ENCODE measurements at places on chromosomes 2 and 18. TPM values are rescaled to one million over a fixed set of nuclear protein-coding genes. Genes with fewer than 3 reads are reported as not detected.

DNA sequence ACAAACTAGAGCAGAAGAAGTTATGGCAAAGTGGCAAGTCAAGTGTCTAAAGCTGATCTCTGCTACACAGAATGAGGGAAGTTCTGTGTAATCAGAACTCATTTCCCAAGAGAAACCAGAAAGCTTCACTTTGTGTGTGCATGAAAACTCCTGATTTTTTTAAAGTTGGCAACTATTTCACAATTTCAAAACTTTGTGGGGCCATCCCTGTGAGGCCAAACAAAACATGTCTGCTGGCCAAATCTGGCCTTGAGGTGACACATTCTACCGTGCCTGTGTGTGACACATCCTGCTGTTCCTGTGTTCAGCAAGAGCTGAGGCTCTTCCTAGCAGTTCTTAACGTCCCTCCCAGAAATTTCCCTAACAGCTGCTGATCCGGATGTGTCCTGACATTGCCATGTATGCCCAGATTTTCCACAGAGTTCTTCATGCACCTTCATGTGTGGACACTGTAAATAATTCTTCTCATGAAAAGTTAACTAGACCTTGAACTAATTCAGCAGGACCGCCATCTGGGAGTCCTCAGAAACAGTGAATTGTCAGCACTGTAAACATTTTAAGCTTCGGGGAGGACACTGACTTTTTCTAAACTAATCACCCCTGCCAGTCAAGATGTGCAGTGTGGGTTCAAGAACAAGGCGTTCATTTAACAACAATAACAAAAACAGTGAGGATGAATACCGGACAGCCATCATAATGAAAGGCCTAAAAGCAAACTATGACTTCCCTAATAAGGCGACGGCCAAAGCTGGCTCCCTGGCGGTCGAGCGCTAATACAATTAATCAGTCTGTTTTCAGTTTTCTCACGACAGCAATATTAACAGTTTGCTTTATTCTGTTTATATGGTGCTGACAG is 99.0 kb downstream of the PLEKHM3 start:
- peak; percentile 43 for DNase-seq

DNA sequence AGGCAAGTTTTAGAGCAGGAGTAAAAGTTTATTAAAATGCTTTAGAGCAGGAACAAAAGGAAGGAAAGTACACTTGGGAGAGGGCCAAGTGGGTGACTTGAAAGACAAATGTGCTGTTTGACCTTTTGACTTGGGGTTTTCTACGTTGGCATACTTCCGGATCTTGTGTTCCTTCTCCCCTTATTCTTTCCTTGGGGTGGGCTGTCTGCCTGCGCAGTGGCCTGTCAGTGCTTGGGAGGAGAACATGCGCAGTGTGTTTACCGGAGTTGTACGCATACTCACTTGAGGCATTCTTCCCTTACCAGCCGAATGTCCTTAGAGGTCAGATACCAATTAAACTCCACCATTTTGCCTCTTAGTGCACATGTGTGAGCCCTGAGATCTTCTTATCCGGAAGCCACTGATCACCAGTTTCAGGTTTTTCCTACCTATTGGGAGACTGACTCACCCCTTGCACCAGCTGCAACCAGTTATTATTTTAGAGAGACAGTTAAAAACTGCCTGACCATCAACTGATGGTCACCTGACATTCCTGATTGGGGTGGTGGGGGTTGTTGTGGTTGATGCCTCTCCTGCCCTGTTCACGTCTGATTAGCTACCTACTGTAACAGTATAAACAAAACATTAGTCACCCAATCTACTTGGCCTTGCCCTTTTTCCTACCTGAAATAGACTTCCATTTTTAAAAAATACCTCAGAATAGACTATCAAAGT is 67.5 kb downstream of the NYAP2 start:
- DNase-seq, result no peak

The GALNT13 gene
- polyA plus RNA-seq, result 8.9 TPM

DNA sequence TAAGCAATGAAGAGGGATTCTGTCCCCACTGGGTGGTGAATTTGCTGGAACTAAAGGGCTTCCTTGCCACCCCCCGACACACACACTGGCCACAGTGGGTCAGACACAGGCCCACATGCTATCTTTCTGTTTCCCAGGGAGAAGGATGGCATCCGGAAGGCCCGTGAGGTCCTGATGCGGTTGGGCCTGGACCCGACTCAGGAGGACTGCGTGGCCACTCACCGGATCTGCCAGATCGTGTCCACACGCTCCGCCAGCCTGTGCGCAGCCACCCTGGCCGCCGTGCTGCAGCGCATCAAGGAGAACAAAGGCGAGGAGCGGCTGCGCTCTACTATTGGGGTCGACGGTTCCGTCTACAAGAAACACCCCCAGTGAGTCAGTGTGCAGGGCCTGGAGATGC is 44.6 kb downstream of the HK2 start:
- DNase-seq, result no peak

DNA sequence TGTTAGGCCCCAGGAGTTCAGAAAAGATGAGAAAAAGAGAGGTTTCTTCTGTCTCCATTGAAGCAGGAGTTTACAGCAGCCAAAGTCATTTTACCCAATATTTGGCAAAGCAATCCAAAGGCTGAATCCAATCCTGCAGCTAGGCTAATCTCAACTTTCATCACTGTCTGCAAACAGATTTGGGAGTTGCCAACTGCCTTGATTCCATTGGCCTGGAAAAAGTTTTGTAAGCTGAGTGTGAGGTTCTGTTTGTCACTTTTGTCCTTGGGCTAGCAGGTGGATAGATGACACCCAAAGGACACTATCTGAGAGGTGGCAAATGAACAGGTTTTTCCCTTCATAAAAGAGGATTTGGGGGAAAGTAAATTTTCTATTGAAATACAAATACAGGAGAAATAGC is 56.6 kb upstream of the SETBP1 start:
- no peak for DNase-seq

The LANCL1 gene
- polyA plus RNA-seq, result 79.0 TPM

The LYPD1 gene
- 1.2 TPM for polyA plus RNA-seq

- no peak for DNase-seq
Observed at GRCh38 chr2:12432985-12433625, 283.6 kb upstream of the TRIB2 start.

DNA sequence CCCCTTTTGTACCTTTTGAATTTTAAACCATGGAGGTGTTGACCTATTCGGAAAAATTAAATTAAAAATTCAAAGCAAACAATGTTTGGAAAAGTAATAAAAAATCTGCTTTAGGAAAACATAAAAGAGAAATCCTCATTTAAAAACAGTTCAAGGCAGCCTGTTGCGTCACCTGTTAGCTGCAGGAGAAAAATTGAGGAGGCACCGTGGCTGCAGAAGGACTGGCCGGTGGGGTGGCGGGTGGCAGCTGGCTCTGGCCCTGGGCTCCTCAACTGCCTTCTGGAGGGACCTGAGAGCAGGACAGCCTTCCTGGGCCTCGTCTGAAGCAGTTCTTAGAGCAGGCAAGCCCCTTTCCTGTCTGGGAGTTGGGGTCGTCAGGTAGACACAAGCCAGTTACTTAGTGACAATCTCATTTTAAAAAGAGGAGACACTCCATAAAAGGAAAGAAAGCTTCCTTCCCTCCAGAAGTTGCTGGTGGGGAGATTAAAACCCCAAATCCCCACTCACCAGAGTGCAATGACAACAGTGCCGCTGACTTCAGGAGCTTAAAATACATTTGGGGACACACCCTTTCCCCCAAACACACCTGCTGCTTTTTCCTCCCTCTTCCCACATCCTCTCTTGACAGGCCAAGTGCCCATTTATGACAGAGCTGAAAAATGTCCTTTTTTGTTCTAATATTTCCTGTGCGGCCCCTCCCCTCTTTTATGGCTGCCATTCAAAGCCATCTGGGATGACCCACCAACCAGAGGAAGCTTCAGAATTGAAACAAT is 9.7 kb downstream of the ZBTB7C start:
- no peak for DNase-seq

The INPP1 gene
- polyA plus RNA-seq, result 25.3 TPM

The COL4A4 gene
- polyA plus RNA-seq, result 6.5 TPM

- no peak for DNase-seq
Observed at GRCh38 chr18:59029663-59030429, 109.8 kb upstream of the SEC11C start.

DNA sequence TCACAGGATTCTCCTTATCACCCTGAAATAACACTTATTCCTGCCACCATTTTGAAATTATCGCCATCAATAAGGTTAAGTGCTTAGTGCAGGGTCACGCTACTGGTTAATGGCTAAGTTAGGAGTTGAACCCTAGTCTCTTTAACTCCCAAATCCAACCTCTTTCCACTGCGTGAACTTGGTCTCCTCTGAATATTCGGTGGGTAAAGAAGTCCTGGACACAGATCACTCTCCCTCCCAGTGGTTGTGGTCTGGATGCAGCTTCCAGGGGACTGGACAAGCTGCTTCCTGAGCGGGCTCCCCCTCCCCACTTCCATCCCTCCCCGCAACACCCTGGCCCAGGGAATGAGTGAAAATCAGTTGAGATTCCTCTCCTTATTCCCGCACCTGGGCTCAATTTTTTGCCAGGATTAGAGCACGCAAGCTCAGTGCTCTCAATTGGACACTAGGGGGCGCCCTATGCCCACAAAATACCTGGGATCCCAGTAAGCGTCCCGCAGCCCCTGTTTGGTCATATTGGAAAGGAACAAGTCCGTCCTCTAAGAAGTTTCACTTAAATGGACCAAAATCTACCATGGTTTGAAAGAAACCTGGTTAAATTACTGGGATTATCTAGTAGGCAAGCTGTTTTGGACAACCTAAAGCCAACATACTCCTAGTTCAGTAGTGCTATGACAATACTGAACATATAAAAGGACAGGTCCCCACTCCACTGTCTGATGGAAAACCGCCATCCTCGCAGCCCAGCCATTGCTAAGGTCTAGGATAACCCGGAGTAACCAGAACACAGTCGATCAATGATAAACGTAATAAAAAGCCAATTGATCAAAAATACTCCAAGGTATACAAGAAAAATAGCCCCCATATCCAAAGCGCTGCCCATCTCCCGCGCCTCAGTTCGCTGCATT is 40.4 kb downstream of the DHRS9 start:
- DNase-seq, result peak; percentile 82

DNA sequence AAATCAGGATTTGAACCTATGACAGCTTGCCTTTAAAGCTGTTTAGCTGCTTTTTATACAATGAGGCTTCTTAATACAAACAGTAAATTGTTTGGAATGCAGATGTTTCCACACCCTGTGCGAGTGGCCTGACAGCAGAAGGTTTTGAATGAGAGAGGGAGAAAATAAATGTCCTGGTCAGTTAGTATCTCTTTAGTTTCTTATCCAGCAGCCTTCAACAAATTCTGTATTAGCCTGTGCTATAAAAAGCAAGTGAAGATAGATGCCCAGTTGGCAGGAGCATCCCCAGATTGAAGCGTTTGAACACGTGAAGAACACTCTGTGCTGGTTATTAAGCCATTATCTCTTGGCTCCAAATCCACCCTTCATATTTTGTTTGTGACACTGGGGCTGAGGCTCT is 70.6 kb downstream of the CERS6 start:
- no peak for DNase-seq

- no peak for DNase-seq
Observed at GRCh38 chr2:151297882-151298281, 8.4 kb upstream of the NMI start.

- no peak for DNase-seq
Observed at GRCh38 chr2:150483532-150483931, 3.9 kb downstream of the RND3 start.

- no peak for DNase-seq
Observed at GRCh38 chr2:101608408-101609310, 88.8 kb upstream of the MAP4K4 start.

The PRSS56 gene
- not detected for polyA plus RNA-seq

The AOX1 gene
- 6.7 TPM for polyA plus RNA-seq

The TMEM198 gene
- polyA plus RNA-seq, result 3.6 TPM

The DNAJC5G gene
- polyA plus RNA-seq, result 0.28 TPM

The VAMP5 gene
- polyA plus RNA-seq, result 52.1 TPM

DNA sequence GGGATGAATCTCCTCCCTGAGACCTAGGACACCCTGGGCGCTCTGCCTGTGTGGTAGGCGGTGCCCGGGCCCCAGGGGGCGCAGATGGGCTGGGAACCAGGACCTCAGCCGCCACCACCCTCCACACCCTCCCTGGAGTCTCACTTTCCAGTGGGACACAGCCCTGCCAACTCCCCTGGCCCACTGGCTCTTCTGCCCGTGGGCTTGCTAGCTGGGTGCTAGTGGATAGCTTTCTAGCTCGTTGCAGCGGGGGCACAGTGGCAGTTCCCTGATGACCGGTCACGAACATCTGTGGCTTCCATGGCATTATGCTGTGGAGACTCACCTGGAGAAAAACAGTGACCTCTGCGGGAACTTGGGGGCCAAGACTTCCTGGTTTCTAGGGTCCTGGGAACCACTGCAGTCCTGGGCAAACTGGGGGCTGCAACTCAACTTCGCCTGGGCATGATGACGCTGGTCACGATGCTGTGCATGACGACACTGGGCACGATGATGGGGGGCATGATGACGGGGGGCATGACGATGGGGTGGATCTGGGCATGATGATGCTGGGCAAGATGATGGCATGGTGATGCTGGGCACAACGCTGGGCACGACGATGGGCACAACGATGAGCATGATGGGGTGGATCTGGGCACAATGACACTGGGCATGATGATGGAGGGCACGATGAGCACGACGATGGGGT is 31.0 kb upstream of the ALLC start:
- DNase-seq, result peak; percentile 53

GRCh38 chr2:149661844-149662243 is 74.3 kb upstream of the MMADHC start:
- DNase-seq, result no peak

The G6PC2 gene
- polyA plus RNA-seq, result not detected

GRCh38 chr2:163709270-163709669 is 26.5 kb downstream of the FIGN start:
- DNase-seq, result no peak

DNA sequence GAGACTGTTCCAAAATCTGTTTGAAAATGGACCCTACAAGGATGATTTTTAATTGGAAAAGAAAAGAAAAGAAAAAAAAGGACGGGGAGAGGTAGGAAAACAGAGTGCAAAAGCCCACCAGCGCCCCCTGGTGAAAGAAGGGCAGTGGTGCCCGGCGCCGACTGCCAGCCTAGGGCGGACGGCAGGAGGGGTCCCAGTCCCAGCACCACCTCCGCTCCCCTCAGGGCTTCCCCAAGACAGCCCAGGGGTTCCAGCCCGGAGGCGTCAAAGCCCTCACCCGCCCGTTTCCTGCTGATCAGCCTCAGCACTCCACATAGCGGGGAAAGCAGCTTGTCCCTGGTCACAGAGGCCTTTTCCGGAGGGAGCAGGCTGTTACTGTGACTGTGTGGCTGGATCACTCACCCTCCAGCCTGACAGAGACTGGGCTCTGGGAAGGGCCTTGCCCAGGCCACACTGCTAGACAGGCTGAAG is 213.9 kb downstream of the TFCP2L1 start:
- DNase-seq, result peak; percentile 69

The L3MBTL4 gene
- 7.2 TPM for polyA plus RNA-seq

DNA sequence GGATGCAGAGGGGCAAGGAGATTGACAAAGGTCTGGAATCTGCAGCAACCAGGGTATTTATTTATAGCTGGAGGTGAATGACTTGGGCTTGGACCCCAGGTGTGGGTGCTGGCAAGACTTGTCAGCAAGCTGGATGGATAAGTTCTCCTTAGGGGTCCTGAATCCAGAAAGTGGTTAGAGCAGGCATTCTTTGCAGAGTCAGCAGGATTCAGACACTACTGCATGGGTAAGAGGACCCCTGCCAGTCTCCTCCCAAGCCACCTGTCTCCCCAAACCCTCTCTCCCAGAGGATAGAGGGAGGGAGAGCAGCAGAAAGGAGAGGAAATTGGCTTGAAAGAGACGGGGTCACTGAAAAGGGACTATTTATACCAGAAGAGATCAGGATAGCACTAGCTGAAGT is 89.5 kb downstream of the VAPA start:
- no peak for DNase-seq

Data from left lung (tissue), 14 donors.